ENCODE measurements at places on chromosomes 7 and 10.

DNA sequence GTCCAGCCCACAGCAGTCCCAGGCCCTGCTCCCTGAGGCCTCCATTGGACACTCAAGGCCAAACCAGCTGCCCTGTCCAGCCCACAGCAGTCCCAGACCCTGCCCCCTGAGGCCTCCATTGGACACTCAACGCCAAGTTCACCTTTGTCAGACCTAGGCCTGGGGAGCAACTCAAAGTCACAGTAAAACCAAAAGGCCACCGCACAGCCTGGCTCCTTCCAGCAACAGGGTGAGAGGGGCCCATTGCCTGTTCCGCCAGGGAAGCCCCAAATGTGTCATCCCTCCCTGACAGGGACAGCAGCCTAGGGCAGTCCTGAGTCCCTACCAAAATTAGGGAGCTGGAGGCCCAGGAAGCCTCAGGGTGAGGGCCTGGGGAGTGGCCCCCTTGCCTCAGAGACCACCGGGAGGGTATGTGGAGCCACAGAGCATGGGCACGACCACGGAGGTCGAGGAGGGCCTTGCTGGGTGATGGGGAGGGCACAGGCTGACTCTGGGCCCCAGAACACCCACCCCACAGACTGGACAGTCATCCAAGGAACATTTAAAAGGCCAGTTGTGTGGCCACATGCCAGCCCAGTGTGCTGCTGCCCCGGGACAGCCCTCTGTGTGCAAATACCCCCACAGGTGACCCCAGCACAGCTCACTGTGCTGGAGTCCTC lies 66.5 kb upstream of the PPP2R2D start:
- DNase-seq: no peak

- DNase-seq: no peak
Measured at GRCh38 chr7:112080441-112080840, 125.8 kb downstream of the DOCK4 start.

GRCh38 chr7:94512735-94513564 lies 3.3 kb downstream of the CASD1 start:
- DNase-seq: no peak

- DNase-seq: no peak
Measured at GRCh38 chr7:85165263-85165662, 21.6 kb downstream of the SEMA3D start.

- DNase-seq: no peak
Measured at GRCh38 chr10:97590748-97591495, 1.4 kb downstream of the C10orf62 start.

GRCh38 chr7:12690041-12690878 lies 2.8 kb downstream of the ARL4A start:
- no peak for DNase-seq

GRCh38 chr7:36978461-36978860 lies 254.2 kb upstream of the AOAH start:
- no peak for DNase-seq

- no peak for DNase-seq
Measured at GRCh38 chr7:115868369-115868768, 162.2 kb downstream of the TFEC start.

DNA sequence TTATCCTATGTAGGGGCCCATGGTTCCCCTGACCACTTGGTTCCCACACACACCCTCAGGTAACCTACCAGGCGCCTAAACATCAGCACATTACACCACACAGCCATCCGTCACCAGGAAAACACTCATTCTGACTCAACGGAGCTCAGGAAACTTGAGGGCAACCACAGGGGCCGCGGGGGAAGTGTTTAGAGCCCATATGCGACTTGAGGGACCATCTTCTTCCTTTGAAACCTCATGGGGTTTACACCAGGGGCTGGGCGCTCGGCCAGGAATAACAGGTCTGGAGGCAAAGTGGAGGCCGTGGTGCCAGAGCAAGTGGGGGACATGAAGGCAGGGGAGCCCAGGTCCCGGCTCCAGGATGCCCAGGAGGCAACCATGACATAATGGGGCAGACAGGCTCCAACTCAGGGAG lies 1.5 kb downstream of the STX1A start:
- no peak for DNase-seq

- DNase-seq: no peak
Measured at GRCh38 chr10:34650156-34650555, 164.9 kb downstream of the PARD3 start.

DNA sequence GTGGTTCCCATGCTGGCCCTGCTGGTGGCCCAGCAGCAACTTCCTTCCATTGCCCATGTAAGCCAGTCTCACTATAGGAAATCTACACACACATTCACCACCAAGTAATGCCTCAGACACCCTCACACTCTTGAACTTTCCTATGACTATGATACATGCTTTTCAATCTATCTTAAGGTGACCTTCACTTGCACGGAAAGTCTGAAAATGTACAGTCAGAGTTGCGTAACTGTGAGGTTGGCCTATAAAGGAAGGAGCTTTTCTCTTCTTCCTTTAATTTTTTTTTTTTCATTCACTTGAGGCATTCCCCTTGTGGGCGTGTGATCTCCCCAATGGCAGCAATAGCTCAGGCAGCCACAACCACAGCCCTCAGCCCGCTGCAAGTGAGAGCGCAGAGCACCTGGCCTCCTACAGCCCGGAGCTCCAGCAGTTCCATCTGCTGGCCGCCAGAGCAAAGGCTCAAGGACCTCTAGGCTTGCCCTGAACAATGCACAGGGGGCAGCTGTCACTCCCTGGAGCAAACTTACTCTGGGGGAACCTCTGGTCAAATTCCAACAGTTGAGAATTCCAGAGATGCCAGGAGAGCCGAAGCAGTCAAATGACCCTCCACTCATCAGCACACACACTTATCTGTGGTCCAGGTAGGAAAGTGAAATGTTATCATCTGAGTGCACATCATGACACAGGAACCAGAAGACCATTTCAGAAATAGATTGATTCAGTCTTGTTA lies 123.1 kb upstream of the ADO start:
- no peak for DNase-seq

GRCh38 chr10:122688293-122688989 lies 11.2 kb downstream of the C10orf120 start:
- no peak for DNase-seq

DNA sequence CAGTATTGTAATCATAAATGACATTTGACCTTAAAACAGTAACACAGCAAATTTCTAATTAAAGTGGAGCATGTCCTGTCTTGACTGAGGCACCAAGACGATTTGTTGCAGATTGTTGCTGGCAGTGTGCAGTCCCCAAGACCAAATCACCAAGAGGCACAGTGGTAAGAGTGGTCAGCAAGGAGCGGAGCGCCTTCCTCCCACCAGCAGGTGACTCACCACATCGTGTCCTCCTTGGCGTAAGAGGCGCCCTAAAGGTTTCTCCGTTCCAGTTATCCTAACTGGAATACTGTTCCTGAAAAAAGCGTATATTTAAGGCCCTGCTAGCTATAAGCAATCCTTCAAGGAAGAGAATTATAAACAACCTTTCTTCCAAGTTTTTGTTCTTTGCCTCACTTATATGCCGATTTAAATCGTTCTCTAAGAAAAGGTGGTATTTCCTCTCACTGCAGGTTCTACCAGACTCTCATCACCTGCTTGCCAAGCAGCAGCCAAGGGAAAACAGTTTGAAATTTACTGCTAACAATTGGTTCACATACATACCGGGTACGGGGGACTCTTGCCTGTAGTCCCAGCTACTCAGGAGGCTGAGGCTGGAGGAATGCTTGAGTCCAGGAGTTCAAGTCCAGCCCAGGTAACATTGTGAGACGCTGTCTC lies 10.7 kb upstream of the REPIN1 start:
- DNase-seq: no peak

- DNase-seq: no peak
Measured at GRCh38 chr10:84469470-84469869, 141.1 kb downstream of the CCSER2 start.

- no peak for DNase-seq
Measured at GRCh38 chr10:131310142-131310541, 1.4 kb downstream of the TCERG1L start.

GRCh38 chr7:136533732-136534131 lies 334.7 kb upstream of the CHRM2 start:
- no peak for DNase-seq

GRCh38 chr10:11598712-11599397 lies 12.6 kb downstream of the USP6NL start:
- DNase-seq: no peak

- DNase-seq: no peak
Measured at GRCh38 chr10:99325281-99325680, 3.9 kb upstream of the CNNM1 start.

- DNase-seq: no peak
Measured at GRCh38 chr7:50795253-50795652, 12.6 kb upstream of the GRB10 start.

GRCh38 chr7:111290419-111290818 lies 199.5 kb downstream of the LRRN3 start:
- no peak for DNase-seq

GRCh38 chr10:131858583-131859340 lies 42.0 kb upstream of the PPP2R2D start:
- DNase-seq: no peak

DNA sequence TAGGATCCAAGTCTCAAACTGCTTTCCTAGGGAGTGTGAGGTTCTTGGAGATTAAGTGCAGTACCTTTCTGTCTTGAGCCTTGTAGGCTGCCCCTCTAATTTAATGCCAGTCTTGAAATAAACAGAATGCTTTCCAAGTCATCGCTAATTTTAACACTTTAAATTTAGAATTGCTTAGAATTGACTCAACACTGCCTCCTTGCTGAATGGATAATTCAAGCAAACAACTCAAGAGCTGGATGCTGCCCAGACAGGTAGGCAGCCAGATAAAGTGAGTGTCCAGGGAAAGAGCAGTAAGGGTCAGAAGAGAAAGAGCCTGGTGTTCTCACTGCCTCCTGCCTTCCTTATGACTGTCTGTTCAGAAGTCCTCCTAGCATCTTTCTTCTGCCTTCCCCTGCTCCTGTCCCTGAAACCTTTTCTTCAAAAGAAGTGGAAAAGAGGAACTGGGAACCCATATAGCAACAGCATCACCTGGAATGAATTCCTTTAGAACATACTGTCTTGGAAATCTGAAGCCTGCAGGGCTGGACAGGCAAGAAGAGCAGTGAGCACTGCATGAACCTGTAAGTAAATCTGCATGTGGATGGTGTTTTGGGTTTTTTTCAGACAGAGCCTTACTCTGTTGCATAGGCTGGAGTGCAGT lies 3.1 kb upstream of the GOT1 start:
- no peak for DNase-seq

DNA sequence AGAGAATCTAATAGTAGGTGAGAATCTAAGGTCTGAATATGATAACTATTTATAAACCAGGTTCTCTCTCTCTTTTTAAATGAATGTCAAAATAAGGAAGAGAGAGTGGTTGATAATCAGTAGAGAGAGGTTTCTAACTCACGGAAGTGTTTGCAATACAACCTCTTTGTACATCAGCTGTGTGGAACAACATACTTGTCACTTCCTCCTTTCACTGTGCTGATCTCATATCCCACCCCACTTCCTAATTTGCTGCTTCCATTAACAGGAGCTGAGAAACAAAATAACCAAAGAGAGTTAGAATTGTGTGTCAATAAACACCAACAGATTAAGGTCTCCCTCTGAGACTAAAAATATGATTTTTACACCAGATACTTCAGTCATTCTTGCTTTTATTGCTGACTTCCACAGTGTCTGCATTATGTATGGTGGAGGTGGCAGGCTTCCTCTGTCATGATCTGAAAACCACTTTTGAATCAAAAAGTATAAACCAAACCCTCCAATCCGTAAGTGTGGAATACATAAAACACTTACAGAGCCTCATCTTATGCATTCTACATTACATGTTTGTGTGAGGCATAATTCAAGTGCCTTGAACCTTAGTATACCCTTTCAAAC lies 25.0 kb downstream of the CACUL1 start:
- no peak for DNase-seq

DNA sequence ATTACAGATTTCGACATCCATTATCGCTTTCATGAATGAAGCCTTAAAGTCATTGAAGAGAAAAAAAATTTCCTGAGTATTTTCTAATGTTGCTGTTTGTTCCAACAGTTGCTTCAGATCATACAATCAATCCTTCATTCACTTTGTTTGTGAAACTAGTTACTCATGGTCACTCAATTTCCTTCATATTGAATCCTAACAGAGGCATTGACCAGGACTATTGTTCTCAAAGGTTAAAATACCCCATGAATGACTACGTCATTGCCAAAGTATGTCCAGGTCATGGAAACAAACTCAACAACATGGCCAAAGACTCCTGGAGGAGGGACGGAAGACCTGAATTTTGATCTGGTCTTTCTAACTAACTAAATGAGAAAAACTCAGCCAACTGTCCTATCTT lies 54.0 kb upstream of the ABCB5 start:
- DNase-seq: no peak

GRCh38 chr7:143205560-143206293 lies 16.1 kb upstream of the TAS2R40 start:
- DNase-seq: no peak

GRCh38 chr10:119531067-119531466 lies 11.5 kb downstream of the RGS10 start:
- no peak for DNase-seq

DNA sequence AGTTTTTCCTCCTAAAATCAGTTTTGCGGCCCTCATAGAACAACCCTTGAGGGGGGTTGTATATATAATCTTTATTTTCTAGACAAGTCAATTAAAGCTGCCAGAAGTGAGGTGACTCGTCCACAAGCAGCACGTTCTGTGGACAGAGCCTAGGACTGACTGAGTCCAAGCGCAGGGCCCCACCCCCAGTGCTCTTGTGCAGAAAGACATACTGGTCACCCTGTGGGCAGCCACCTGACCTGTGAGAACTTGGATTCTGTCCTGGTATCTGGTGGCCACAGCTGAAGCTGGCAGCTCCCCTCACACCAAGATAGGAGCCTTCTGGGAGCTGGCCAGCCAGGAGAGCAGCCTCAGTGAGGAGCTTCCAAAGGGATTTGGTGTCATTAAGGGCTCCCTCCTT lies 89.3 kb downstream of the GRK5 start:
- DNase-seq: no peak

- DNase-seq: no peak
Measured at GRCh38 chr7:66557214-66558200, 71.2 kb upstream of the KCTD7 start.

GRCh38 chr7:120949998-120950538 lies 509 bp upstream of the ING3 start:
- DNase-seq: no peak

GRCh38 chr10:13787015-13787421 lies 200.3 kb downstream of the PRPF18 start:
- DNase-seq: no peak

- DNase-seq: no peak
Measured at GRCh38 chr10:121921238-121921931, 6.4 kb downstream of the ATE1 start.

GRCh38 chr7:41451826-41452225 lies 251.1 kb downstream of the INHBA start:
- DNase-seq: no peak

- no peak for DNase-seq
Measured at GRCh38 chr7:155796381-155797261, 15.6 kb downstream of the SHH start.

DNA sequence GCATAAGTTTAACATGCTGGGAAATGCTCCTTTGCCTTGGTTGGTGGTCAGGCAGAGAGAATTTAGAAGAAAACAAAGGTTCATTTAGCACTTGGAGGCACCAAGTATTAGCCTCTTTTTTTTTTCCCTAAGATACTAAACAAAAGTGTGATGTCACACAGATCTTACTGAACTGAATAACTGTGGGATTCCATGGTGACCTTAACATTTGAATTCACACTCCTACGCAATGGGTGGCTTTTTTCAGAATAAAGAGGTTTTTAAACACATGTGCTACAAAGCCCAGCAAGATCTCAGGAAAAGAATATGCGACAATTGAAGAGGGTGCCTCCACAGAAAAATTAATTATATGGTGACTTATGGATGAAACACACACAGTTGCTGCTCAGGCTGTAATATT lies 133.4 kb upstream of the ABCB5 start:
- DNase-seq: no peak

- no peak for DNase-seq
Measured at GRCh38 chr7:33593611-33594010, 311.7 kb upstream of the BMPER start.
